Stimulated activated CD4-positive, alpha-beta T cell treated with anti-CD3 and anti-CD28 coated beads, Interleukin-1b, Interleukin-23, amount 100 ng/mL, for 48 hours (primary cell): ENCODE measurements at places on chromosomes 4 and X.

DNA sequence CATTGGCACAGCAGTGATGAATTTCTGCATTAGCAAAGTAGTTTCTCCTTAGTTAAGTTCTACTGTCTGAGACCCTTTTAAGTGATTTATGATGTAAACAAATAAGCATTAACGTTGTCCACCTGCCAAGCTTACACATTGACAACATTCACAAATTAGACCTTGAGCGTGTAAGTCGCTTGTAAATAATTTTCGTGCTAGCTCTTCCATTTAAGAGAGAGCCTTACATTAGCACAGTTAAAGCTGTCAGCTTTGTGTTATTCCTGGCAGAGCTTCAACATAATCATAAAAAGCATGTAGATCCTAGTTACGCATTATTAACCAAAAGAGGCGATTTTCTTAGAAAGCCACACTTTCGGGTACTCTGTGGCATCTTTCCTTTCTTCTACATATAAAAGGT, 127.7 kb downstream of the DCTD start:
- no peak for DNase-seq

- no peak for DNase-seq
These were observed 50.0 kb downstream of the LGI2 start for GRCh38 chr4:24980740-24981139.

DNA sequence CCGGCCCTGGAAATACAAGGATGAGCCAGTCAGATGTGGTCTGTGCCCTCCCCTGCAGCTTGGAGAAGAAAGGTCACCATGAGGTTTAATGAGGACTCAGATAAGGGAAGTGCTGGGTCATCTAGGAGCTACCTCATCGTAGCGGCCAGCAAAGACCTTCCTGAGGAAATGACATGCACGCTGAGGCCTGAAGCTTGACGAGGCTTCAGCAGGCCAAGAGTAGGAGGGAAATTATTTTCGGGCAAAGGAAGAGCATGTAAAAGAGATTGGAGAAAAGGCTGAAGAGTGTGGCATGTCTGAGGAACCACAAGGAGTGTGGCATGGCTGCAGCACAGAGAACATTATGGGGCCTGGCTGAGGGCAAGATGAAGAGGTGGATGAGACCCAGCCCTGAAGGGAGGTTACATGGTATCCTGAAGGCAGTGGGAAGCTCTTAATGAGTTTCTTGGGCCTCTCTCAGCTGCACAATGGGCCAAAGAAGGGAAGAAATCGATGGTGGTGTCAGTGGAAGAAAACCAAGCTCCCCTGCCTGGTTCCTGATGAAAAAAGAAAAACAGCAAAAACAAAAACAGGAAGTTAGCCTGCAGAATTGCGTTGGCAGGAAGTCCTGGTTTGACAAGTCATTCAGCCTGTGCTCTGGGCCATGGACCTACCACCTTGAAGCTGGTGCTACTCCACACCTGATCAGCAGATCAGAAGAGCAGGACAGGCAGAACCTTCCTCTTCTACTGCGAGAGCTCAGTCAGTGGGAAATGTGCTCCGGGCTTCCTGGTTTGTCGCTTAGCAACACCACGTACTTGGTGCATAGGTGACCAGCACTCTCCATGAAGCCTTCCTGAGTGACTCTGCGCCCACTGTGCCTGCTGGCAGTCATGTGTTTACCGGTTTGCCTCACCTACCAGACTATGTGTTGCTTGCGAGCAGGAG, 134.5 kb upstream of the KLF3 start:
- peak; percentile 72 for DNase-seq

DNA sequence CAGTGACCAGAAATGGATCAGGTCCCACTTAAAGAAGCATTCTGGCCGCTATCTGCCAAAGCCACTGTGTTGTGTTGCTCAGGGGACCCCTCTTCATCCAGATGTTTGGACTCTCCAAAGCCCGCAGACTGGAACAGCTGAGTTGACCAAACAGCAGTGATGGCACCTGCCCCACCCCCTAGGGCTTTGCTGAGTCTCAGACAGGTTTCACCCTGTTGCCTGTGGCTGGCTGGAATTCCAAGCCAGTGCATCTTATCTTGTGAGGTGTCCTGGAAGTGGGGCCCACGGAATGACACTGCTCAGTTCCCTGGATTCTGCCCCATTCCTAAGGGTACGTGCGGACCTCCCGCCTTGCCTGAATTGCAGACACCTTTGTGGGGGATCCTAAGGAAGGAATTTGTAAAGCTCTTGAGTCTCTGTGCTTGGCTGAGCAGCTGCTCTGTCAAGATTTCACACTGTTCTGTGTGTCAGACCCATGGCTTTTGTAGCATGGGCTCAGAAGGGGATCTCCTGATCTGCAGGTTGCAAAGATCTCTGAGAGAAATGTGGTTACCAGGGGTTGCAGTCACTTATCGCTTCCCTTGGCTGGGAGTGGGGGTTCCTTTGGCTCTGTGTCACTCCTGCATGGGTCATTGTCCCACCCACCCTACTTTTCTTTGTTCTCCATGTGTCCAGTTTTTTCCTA, 1707.9 kb upstream of the PCDH10 start:
- no peak for DNase-seq

GRCh38 chrX:70916754-70917153, 8.2 kb upstream of the TEX11 start:
- DNase-seq, result no peak

GRCh38 chr4:178198691-178199090, 756.5 kb upstream of the AGA start:
- DNase-seq, result no peak
